ENCODE measurements at places on chromosomes 1 and 21.

- DNase-seq = no peak
Measured at GRCh38 chr1:8294170-8294697, 23.7 kb upstream of the SLC45A1 start.

- DNase-seq = no peak
Measured at GRCh38 chr1:55334160-55334559, 119.0 kb upstream of the USP24 start.

DNA sequence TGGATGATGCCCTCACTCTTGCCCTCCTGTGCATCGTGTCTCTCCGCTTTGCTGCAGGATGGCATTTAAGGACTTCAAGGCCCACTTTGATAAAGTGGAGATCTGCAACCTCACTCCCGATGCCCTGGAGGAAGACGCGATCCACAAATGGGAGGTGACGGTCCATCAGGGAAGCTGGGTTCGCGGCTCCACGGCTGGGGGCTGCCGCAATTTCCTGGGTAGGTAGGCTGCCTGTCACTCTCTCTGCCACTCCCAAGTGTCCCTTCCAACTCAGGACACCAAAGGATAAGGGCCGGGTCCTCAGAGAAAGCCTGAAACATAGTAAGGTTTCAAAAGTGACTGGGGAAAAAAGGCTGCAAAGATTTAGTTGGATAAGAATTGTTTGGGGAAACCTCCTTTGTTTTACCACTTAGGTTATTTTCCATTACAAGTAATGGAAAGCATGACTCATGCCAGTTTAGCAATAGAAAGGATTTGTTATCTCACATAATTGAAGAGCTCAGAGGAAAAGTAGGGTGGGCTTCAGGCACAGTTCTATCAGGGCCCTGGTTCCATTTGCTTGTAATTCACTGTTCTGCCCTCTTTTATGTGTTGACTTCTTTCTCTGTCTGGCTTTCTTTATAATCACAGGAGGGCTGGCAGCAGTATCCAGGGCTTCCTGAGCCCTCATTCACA lies 31.9 kb downstream of the CAPN9 start:
- no peak for DNase-seq

DNA sequence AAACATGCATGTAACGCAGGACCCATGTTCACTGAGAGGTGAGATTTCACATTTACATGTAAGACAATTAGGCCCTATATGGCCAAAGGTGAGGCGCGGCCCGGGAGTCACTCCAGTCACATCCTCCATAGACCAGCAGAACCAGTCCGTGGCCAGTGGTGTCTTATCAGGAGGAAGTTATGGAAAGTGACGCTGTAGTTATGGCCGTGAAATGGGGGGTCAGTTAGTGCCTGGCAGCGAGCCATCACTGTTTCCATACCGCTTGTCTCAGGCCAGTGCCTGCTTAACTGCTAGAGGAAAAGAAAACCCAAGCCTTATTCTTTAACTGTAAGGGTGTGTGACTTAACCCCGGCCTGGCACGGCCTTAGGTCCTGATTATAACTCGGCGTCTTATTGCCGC lies 6.1 kb downstream of the C1orf159 start:
- DNase-seq = no peak

DNA sequence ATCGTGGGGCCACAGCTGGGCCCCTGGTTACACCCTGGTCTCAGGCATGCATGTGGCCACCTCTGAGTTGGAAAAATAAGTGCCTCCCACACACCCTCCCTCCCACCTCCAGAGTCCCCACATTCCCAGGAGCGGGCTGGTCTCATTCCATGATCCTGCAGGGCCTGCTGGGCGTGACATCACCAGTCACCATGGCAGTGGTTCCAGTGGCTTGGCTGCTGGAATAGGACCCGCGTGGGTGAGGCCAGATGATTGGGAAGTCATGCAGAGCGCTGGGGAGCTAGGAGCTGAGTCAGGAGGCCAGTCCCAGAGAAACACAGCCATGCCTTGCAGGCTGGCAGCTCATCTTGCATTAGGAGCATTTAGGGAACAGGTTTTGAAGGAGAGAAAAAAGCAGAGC lies 125.4 kb upstream of the TMEM51 start:
- no peak for DNase-seq

DNA sequence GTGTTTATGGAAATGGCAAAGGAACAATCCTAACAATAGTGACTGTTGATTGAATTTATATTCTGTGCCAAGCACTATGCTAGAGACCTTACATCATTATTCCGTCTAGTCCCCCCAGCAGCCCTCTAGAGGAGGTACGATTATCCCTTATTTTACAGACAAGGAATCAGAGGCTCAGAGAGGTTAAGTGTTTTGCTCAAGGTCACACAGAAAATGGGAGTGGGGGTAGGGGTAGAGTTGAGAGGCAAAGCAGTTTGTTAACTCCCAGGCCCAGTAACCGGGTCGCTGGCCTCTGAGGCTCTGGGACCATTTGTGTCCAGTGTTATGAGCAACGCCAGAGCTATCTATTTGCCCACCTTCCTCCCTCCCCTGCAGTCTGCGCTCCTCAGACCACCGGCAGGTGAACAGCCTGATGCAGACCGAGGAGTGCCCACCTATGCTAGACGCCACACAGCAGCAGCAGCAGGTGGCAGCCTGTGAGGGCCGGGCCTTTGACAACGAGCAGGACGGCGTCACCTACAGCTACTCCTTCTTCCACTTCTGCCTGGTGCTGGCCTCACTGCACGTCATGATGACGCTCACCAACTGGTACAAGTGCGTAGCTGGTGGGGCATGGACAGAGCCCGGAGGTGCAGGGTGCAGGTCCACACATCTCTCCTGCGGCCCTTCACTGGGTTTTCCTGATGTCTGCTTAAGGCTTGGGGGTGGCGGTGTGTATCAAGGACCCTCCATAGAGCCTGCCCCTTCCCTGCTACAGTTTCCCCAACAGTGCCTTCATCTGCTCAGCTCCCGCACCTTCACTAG lies 19.8 kb downstream of the SERINC2 start:
- no peak for DNase-seq

- peak; percentile 30 for DNase-seq
Measured at GRCh38 chr1:101996825-101997465, at the start of gene OLFM3. Gene OLFM3 (minus strand): TSS chr1:101996926.

DNA sequence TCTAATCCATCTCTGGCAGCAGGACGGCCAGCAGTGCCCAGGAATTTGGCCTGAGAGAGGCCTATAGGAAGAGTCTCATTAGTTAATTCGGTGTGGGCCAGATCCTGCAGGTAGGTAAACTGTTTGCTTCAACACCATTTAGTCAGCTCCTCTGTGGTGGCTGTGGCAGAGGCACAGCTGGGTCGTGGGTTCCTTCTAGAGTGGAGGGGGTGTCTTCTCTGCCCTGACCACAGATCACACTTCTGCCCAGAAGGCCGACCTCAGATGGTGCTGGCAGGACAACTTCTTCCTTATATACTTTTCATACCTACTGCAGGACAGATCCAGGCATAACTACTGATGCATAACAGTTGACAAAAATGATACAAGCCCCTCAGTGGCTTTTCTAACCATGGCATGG lies 281.4 kb downstream of the RPS6KC1 start:
- peak; percentile 6 for DNase-seq

DNA sequence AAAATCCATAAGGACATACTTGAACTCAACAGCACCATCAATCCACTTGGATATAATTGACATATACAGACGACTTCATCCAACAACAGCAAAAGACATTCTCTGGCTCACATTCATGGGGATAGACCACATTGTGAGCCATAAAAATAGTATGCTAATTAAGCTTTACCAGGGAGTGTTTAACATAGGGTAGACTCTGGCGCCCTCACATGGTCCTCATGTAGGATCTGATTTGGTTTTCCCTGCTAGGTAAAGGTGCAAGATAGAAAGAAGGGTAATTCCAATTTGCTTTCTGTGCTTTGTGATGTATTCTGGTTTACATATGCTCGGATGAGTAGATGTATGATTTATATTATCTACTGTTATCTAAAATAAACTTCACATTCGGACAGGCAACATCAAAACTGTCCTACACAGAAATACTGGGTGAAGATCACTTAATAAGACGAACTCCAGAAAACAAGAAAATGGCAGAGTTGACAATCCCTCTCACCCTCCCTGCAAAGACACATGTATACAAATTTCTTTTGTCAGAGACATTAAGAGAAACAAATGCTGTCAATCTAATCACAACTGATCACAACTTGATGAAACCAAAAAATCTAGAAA lies 27.7 kb downstream of the CR1L start:
- peak; percentile 10 for DNase-seq

- no peak for DNase-seq
Measured at GRCh38 chr1:156420205-156421061, 51.4 kb downstream of the RHBG start.

DNA sequence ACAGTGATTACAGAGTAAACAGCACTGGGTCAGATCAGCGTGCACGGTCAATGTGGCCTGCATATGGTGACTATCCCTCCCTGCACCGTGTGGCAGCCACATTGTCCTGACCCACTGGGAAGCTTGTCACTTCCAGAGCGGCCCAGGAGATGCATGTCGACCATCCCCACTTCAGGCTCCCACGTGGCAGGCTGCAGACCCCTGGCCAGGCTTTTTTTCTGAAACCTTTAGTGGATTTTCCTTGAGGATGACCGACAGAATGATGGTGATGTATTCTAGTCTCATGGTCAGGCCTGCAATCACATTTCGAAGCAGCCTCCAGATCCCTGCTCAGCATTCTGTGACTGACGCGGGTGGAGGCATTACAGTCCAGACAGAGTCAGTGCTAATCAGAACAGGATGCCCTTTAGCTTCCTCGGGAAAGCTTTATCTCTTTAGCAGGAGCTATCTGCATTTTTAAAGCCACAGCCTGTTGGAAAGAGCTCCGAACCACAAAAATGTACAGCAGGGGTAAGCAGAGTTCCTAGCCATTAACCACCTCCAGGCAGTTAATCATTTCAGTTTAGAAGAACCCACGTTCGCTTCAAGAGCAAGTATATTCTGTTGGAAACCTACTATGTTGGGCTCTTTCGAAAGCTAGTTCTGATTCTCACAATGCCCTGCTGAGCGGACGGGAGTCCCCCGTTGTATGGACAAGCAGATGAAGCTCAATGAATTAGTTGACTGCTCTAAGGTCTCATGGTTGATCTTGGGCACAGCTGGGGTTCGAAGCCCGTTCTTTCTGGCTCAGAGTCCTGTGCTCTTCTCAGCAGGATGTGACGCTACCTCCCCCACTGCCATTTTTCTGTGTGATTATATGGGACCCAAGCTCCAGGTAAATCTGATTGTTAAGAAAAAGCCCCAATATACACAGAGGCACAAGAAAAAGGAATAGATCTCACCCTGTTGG lies 56.5 kb downstream of the IRF2BP2 start:
- DNase-seq = no peak

DNA sequence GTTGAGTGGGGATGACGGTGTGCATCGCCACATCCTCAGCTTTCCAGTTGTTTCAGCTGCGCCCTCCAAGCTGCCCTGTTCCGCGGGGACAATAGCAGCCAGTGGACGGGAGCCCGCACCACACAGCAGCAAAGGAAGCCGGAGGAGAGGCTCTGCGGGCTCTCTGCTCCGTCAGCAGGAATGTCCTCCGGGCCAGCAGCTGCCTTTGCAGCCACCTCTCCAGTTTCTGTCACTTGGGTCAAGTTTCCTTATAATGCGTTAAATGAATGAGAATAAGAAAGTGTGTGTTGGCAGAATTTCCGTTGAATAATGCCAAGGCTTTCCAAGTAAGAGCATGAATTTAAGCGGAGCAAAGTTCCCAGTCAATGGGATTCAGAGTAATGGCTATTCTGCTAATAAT lies 263.3 kb downstream of the KIF26B start:
- DNase-seq = no peak

GRCh38 chr1:83802023-83802422 lies 196.9 kb downstream of the TTLL7 start:
- DNase-seq = no peak

DNA sequence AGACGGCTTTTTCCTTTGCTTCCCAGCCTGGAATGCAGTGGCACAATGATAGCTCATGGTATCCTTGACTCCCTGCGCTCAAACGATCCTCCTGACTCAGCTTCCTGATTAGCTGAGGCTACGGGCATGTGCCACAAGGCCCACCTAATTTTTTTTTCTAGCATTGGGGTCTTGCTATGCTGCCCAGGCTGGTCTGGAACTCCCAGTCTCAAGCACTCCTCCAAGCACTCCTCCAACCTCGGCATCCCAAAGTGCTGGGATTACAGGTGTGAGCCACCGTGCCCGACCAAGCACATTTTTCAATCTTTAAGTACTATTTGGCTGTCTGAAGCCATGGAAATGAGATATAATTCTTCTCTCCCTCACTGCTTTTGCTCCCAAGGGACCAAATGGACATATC lies 58.7 kb downstream of the MAB21L3 start:
- DNase-seq = no peak
